ENCODE measurements at places on chromosomes 4 and X. TPM values are rescaled to one million over a fixed set of nuclear protein-coding genes. Genes with fewer than 3 reads are reported as not detected.

Gene HS3ST1
- total RNA-seq = 0.44 TPM

Gene OPHN1
- 3.7 TPM for total RNA-seq

Gene FAT1
- total RNA-seq = 172 TPM

Gene GAGE12J
- total RNA-seq = not detected

- DNase-seq = no peak
These were observed at the start of gene NKX3-2 for GRCh38 chr4:13543839-13544605. NKX3-2 (minus strand) TSS chr4:13544508; CDS start chr4:13544414, 94 bp downstream.

GRCh38 chr4:129362691-129363274 is 266.8 kb downstream of the C4orf33 start:
- peak; percentile 54 for DNase-seq

GRCh38 chrX:72307646-72308051 is 1.9 kb upstream of the CITED1 start:
- no peak for DNase-seq

Data from WTC11 (cell line).